ENCODE measurements at places on chromosomes 6 and 20.

DNA sequence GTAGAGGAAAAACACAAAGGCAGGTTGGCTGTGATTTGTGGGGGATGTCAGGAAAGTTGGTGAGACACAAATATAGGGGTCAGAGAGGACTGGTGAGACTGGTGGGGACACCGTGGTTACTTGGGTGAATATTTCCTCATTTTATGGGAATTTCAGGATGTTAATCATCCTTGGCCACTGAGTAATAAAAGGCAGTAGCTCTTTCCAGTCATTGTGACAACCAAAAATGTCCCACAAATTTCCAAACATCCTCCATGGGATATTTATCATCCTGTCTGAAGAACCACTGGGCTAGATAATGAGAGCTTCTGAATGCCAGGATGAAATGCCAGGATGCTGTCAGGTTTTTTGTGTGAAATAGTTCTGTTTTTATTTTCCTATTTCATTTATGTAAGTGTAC is 374.1 kb downstream of the CD109 start:
- no peak for DNase-seq

GRCh38 chr6:110250838-110251237 is 70.6 kb downstream of the CDC40 start:
- DNase-seq: no peak

GRCh38 chr20:38833154-38833856 is 27.8 kb downstream of the PPP1R16B start:
- no peak for DNase-seq

DNA sequence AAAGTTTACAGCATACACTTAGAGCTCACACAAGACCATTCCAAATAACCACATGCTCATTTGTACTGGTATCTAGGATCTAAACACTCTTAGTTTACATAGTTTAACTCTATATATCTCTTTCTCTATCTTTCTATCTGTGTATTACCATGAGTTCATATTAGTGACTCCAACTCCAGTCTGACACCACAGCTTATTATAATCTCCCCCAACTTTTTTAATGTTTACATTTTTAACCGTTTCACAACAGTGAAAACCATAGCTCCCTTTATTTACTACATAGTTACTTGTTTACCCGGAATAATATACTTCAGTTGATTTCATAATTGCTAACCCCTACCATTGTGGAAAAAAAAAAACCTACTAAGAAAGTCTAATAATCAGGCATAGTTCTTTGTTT is 362.4 kb upstream of the RGS17 start:
- no peak for DNase-seq

DNA sequence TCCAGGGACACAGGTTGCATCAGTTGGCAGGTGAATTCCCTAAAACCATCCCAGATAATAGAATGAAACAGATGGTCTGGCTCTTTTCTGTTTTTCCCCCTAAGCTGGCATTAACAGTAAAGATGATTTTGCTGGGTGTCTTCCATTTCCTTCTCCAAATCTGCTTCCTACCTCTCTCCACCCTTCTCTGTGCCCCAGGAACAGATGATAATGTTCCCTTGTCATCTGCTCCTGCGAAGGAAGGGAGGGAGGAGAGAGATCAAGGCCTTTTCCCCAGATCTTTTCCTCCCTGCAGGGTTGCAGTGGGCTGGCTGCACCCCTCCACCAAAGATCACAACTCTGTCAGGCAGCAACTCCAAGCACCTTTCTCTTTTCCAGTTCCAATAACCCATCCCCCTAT is 156.5 kb upstream of the PRDM1 start:
- no peak for DNase-seq

DNA sequence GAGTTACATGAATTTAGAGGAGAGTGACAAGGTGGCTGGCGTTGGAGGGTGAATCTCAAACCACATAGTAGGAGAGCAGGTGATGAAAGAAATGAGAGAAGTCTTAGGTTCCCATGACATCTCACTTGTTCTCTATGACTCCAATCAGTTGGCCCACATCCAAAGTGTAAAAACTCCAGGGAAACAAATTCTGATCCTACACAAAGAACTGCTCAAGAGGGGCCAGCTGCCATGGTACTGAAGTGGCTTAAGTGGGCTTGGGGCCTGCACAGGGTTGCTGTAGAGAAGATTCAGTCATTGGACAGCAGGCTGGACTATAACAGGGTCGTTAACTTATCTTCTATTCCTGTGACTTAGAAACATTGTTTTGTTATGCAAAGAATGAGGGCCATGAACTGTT is 7.6 kb upstream of the ADGRF4 start:
- DNase-seq: no peak
